ENCODE measurements at places on chromosomes 6 and 20.

DNA sequence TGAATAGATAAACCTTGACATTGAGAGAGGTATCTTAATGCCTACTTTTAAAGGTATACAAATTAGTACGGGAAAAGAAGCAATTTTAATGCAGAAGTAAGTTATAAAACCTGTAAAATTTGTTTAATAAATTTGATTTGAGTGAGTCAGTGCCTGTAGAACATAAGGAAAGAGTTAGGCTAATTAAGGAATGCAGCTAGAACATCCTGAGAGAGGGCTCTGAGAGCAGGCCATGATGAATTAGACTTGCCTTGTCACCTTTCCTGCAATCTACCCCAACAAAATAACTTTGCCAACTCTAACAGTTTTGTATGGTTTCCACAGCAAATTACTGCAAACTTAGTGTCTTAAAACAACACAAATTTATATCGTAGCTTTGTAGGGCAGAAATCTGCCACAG is 700.8 kb downstream of the RFPL4B start:
- DNase-seq, result no peak

DNA sequence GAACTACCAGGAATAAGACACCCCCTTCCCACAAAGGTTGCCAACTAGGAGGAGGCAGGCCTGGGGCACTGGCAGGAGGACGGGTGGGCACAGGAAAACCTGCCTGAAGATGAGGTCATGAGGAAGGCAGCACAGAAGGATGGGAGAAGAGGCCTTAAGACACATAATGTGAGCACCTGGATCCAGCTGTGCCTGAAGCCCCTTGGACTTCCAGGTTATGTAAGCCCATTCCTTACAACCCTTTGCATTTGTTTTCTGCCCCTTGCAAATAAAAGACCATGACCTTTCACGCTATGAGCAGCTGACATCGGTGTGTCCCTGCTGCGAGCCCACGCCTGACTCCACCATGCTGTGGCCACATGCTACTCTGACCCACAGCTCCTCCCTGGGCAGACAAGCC is 23.4 kb downstream of the KCNQ2 start:
- DNase-seq, result no peak

GRCh38 chr6:130796313-130796905 is 30.8 kb upstream of the SMLR1 start:
- DNase-seq, result no peak

- peak; percentile 91 for DNase-seq
These were observed 706 bp downstream of the ZNF184 start for GRCh38 chr6:27472182-27472616.

GRCh38 chr6:26653007-26653406 is 6.5 kb downstream of the ZNF322 start:
- no peak for DNase-seq

Measured in naive thymus-derived CD4-positive, alpha-beta T cell (primary cell).